ENCODE measurements at places on chromosomes 7 and 10.

DNA sequence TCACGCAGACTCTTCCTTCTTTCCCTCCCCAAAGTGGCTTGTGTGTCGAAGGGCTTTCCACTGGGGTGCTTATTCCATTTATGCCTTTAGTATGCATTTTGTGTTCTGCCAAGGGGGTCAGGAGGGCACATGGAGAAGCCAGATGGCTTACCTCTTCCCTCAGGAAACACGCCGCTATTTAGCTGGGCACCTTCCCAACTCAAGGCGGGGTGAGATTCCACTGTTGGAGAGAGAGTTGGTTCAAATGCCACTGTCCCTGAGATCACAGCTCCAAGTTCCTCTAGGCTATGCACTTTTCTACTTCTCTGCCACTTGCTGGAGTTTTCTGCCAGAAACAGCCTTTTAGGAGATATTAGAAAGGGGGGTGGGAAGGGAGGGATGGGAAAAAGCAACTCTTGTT is 1091.8 kb downstream of the LRMDA start:
- DNase-seq, result no peak

- DNase-seq, result peak; percentile 47
Measured at GRCh38 chr7:36289833-36290661, 99.6 kb upstream of the ANLN start.

DNA sequence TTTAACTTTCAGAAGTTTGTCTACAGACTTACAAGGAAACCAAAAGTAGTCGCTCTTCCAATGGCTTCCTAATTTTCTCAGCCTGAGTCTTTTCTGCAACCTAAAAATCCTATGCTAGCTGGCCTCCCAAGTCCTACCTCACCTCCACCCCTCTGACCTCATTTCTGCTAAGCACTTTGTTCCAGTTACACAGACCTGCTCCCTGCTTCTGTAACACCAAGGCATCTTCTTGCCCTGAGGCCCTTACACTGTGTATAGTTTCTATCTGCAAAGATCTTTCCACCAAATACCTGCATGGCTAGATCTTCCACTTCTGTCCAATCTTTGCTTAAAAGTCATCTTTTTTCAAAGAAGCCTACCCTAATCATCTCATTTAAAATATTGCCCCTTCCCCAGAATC is 1.9 kb upstream of the SNX13 start:
- no peak for DNase-seq

DNA sequence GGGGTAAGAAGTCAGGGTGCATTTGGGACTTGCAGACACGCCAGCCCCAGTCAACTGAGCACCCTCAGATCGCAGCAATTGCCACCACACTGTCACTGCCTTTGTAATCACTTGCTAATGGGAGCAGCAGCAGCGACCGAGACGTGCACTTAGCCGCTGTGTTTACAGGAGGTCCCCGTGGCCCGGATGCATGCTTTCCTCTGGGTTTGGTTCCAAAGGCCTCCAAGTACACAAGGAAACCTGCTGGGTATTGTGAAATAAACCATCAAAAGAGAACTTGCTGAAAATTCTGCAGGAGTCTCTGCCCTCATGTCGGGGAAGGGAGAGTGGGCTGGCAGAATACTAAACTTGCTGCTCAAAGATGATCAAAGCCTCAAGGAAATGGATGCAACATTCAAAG is 341.7 kb downstream of the DNAJB6 start:
- no peak for DNase-seq

- DNase-seq, result no peak
Measured at GRCh38 chr7:129771928-129772479, 160.5 kb downstream of the NRF1 start.

DNA sequence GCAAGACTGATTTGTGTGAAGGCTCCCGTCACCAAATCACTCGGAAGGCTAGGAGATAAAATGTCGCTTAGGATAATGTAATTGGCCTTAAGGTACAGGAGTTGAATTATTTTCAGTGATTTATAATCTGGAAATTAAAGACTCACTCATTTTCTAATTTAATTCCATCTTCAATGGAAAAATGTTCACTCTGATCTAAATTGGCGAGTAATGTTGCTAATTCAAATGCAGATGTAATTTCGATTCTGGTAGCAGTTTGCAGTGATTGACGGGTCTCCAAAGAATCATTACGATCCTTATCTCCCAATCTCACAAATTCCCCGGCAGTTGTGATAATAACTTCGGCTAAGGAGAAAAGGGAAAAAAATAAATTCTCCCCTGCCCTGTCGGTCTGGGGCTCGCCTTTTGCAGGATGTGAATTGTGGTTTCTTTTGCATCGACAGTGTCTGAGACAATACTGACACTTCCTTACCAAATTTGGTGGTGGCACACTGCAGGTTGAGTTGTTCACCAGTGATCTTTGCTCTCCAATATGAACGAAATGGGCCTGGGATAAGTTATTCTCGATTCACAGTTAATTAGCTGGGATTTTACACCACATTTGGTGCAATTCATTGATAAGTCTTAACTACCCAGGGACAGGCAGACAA is 215.1 kb upstream of the GPR26 start:
- DNase-seq, result no peak

GRCh38 chr10:4058514-4059029 is 273.6 kb upstream of the KLF6 start:
- no peak for DNase-seq
